ENCODE measurements at places on chromosomes 11 and 22.
A peak's percentile ranks its signal among the peaks of the same experiment; 100 is the strongest.

- DNase-seq: no peak
These were observed 62.6 kb upstream of the PRSS23 start for GRCh38 chr11:86737737-86738136.

- no peak for DNase-seq
These were observed 67.4 kb downstream of the TP53I11 start for GRCh38 chr11:44883277-44883676.

GRCh38 chr11:75325713-75326438 lies 25.6 kb downstream of the ARRB1 start:
- peak; percentile 41 for DNase-seq

GRCh38 chr11:8713760-8714454 lies 31.3 kb downstream of the RPL27A start:
- DNase-seq: no peak

DNA sequence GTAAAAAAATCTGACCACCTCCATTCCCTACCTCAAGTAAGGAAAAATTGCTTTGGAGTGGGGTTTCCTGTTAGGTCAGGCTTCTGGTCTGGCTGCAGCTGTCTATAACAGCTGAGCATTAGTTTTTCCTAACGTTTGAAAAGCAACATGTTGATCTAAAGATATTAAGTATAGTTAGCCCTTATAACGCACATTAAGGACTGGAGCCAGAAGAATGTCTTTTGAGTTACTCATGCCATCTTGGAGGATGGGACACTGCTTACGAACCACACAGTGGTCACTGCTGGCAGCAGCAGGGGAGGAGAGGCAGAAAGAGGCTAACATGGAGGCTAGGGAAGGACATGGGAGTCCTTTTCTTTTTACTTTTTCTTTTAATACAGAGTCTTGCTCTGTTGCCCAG lies 44.1 kb upstream of the GDPD4 start:
- DNase-seq: no peak

GRCh38 chr11:128928400-128928799 lies 14.3 kb downstream of the TP53AIP1 start:
- DNase-seq: no peak

DNA sequence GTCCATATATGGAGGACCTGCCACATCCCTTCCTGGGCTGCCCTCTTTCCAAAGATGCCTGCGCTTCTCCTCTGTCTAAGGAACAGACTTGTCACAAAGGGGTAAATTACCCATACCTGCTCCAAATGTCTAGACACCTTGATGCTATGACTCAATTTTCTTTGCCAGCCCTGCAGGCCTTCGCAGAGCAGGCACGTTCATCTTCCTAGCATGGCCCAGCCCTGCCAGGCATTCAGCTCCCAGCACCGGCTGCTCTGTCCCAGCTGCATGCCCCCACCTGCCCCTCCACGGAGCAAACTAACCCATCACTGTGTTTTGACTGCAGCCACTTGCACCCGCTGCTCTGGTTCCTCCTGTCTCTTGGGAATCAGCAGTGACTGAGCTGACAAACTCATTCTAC lies 526.1 kb downstream of the MIAT start:
- no peak for DNase-seq

- no peak for DNase-seq
These were observed 83.7 kb upstream of the SEPTIN5 start for GRCh38 chr22:19630614-19631013.

DNA sequence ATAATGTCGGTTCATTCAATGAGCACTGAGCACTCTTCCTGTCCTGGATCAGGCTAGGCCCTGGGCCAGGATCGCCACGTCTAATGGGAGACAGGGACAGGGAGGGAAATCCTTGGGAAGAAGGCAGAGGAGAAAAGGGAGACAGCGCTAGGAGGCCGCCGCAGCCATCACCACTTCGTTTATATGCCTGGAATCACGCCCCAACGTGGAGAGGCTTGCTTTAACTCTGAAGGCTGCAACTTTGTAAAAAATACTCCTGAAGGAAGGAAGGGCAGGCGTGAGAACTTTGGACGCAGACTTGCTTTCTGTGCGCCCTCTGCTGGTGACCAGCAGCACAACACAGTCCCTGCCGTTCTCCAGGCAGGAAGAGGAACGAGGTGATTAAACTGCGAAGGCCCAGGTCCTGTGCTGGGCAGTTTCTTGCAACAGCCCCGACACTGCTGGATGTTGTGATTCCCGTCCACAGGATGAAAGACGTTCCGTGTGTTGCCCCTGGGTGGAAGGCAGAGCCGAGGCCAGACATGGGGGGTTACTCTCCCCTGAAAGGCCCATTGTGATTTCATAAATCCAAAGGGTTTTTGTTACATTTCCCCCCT lies 22.1 kb downstream of the RIBC2 start:
- DNase-seq: peak; percentile 62

DNA sequence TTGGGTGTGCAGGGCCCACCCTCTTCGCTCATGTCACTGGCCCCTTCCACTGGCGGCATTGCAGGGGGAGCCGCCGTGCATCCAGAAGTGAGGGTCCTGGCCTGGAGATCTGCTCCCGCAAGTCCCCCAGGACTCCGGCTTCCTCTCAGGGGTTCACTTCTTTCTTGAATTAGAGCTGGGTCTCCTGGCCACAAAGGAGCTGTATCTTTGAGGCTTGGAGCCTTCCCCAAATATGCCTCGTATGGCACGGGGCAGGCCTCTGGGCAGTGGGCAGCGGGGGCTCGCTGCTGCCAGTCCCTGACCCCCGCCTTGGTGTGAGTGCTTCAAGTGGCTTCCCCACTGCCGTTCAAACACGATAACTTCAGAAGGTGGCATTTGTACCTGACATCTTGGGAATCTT lies 7.4 kb upstream of the IFITM3 start:
- DNase-seq: no peak

Measured in activated naive CD8-positive, alpha-beta T cell treated with anti-CD3 and anti-CD28 coated beads, Interleukin-2, amount 50 U/mL, for 16 hours (primary cell).